Stimulated activated CD8-positive, alpha-beta memory T cell treated with anti-CD3 and anti-CD28 coated beads, Interleukin-15, amount 100 ng/mL, for 24 hours (primary cell): ENCODE measurements at places on chromosomes 1 and 21.

- DNase-seq: no peak
These were observed 26.2 kb upstream of the HHAT start for GRCh38 chr1:210302501-210302900.

GRCh38 chr1:4322881-4323280 is 331.5 kb upstream of the AJAP1 start:
- no peak for DNase-seq

DNA sequence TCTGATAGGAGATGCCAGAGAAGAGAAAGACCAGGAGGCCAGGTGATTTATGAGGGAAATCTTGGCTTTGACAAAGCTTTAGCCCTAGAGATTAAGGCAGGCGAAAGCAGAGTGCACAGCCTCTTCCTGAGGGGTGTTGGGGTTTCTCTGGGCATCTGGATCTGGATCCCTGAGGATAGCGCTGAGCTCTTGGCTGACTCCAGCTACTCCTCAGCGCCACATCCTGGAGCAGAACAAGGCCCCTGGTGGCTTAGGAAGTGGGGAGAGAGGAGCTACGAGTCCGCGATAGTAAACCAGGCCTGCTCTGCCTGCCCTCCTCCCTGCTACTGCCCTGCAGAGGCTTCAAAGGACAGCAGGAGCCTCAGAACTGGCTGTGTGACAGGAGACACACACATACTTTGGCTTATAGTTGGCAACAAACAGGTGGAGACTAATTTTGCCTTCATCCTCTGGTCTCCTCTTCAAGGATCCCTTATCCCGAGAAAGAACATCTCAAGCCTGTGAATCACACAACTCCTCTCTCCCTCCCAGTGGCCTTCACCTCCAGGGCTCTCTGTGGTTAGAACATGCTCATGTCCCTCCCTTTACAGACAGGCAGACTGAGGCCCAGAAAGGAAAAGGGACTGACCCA is 66.9 kb downstream of the TRABD2B start:
- no peak for DNase-seq

GRCh38 chr1:93675931-93676330 is 5.7 kb downstream of the BCAR3 start:
- no peak for DNase-seq

DNA sequence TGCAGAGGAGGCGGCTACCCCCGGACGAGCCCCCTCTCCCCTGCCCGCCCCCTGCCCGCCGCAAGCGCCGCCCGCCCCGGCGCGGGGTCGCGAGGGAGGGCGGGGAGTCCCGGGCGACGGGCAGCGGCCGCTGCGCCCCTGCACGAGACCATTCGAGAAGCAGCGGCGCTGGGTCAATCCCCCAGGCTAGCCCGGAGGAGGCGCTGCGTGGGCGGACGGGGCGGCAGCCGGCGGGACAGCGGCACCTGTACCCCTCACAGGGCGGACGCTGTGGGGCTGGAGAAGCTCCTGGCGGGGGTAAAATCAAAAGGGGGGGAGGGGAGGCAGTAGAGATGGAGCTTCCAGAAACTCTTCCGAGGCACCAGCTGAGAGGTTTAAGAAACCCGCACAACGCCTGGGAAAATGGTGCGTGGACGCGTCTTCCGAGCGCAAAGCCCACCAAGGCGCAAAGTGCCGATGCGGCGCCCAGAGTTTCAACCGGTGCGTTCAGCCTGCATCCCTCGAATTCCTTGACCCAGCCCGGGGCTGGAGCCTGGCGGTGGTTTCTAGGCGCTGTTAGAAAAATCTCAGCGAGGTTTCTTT is at the start of gene PLPPR5:
Gene PLPPR5, minus strand, starts transcription at position 1 of the 582 bp plus-strand sequence. CDS start 190 bp downstream, outside the sequence.
- DNase-seq: no peak

GRCh38 chr1:20255666-20256065 is 35.0 kb upstream of the VWA5B1 start:
- no peak for DNase-seq
